ENCODE measurements at places on chromosomes 12 and 14. TPM values are rescaled to one million over a fixed set of nuclear protein-coding genes. Genes with fewer than 3 reads are reported as not detected.

MSRB3 gene
- total RNA-seq, result 28.1 TPM

STX2 gene
- 22.9 TPM for total RNA-seq

DACT1 gene
- total RNA-seq, result 0.47 TPM

TOGARAM1 gene
- 10.3 TPM for total RNA-seq

SERPINA4 gene
- 0.09 TPM for total RNA-seq

PCNX4 gene
- 35.4 TPM for total RNA-seq

ACSM4 gene
- not detected for total RNA-seq

PIK3C2G gene
- not detected for total RNA-seq

SOS2 gene
- 9.6 TPM for total RNA-seq

SIX1 gene
- total RNA-seq, result 7.1 TPM

ADAM20 gene
- total RNA-seq, result 0.02 TPM

PIP4K2C gene
- total RNA-seq, result 45.0 TPM

HSPA2 gene
- total RNA-seq, result 39.9 TPM

SLC5A8 gene
- not detected for total RNA-seq

GLS2 gene
- 0.11 TPM for total RNA-seq

ETFBKMT gene
- 0.82 TPM for total RNA-seq

CD27 gene
- not detected for total RNA-seq
